Activated naive CD8-positive, alpha-beta T cell treated with anti-CD3 and anti-CD28 coated beads, Interleukin-2, amount 10 ng/mL, durations not matched to agents 7 days and 5 days (primary cell): ENCODE measurements at places on chromosomes 12 and 14.
A peak's percentile ranks its signal among the peaks of the same experiment; 100 is the strongest.

DNA sequence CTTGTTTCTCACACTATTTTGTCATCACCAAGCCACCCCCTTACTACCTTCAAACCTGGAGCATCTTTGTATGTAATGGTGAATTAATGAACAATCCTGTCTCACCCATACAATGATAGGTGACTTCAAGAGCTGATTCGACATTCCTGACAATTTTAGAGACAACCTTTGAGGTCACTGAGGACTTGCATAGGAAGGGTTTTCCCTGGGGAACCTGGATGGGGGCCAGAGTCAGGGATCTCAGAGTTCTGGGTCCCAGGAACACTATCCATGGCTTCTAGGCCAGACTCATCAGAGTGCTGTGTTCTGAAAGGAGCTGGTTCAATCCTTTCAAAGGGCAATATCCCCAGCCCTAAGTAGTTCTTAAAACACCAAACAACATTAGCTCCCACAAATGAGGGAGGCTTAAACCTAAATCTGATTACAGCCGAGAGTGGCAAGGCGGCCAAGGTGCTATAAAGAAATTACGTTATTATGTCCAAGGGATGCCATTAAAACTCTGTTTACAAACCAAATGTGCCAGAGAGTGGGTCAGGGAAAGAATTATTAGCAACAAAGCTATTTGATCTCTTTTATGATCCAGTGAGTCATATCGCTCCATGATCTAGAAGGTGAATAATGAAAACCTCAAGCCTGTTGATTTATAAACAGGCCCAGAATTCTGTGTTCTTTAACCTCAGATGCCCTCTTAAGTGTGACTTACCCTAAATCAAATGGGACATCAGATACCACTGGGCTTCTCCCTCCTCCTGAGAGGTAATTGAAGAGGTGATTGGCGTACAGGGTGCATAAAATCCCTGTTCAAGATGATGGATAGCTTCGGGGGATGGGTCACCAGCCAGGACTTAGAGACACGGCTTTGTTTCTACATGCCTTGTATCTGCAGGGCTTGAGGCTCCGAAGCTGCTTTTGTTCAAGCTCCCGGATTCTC is 230.2 kb upstream of the TBX3 start:
- DNase-seq: no peak

DNA sequence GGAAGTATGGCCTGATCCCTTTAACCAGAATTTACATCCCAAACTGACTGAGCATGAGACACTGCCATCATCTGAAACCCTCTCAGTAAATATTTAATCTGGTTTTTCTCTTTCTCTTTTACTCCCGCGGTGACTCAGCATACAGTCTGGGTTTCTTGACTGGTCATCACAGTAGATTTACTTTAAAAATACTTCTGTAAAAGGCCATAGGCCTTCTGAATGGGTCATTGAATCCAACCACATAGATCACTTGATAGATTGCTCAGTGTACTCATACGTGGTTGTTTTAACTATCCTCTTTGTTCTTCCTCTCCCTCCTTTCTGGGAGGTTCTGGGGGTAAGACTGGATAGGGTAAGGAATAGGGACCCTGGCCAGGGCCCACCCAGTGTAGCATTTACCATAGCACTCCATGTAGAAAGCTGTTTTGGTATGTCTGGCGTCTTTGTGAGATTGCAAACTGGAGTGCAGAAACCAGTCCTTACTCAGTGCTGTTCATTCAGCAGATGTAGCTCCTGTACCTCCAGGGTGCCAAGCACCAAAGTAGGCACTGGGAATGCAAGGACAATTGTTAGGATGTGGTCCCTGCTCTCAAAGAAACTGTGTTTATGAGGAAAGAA is 165.7 kb downstream of the SRGAP1 start:
- DNase-seq: no peak

- no peak for DNase-seq
Measured at GRCh38 chr14:72605096-72605920, 288.6 kb downstream of the DPF3 start.

GRCh38 chr14:33480071-33480886 is 470.6 kb downstream of the EGLN3 start:
- no peak for DNase-seq

DNA sequence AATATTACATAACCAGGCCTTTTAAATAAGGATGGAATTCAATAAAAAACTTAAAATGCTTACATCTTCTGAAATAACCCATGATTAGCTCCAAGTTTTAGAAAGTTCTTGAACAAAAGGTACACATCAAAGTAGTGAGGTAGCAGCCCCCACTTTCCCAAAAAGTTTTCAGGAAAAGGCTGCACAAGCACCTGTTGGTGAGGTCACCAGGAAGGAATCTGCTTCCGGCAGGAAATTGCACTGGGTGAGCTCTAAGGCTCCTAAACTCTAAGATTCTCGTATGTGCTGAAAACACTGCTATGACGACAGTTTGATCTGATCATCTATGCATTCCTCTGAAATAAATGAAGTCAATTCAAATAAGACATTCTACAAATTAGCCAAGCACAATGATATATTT is 34.3 kb upstream of the TTC7B start:
- no peak for DNase-seq

- no peak for DNase-seq
Measured at GRCh38 chr12:39401459-39401858, 41.5 kb downstream of the KIF21A start.

DNA sequence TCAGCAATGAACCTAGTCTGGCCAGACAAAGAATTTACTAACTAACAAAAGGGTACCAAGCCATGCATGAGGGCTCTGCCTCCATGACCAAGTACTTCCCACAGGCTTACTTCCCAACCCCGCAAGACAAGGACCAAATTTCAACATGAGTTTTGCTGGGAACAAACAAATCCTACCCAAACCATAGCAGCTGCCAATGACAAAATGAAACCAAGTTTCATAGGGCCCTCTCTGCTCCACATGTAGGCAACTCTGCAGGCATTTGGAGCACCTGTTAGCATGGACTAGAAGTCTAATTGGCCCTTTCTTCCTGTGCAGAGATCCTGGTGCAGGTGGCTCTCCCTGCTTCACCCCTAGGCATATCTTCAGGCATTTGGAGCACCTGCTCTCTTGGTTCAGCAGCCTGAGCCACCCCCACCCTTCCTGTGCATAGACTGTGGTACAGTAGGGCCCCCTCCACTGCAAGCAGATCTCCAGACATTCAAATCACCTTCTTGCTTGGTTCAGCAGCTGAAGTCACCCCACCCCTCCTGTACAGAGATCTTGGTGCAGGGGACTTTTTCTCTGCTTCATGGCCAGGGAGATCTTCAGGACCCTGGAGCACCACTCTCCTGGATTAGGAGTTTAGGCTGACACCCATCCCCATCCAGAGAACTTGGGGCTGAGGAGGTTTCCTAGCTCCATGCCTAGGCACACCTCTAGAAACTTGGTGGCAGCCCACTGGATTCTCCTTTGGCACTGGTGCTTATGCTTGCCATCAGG is 308.7 kb downstream of the RPAP3 start:
- DNase-seq: peak; percentile 54

GRCh38 chr12:72272091-72272661 is at the start of gene TRHDE:
TSS of gene TRHDE (plus strand) at chr12:72272370. CDS start at chr12:72272644, 274 bp downstream.
- DNase-seq: no peak

- no peak for DNase-seq
Measured at GRCh38 chr14:56185992-56186391, 67.8 kb downstream of the PELI2 start.

GRCh38 chr12:126210448-126210847 is 1145.2 kb downstream of the AACS start:
- no peak for DNase-seq

DNA sequence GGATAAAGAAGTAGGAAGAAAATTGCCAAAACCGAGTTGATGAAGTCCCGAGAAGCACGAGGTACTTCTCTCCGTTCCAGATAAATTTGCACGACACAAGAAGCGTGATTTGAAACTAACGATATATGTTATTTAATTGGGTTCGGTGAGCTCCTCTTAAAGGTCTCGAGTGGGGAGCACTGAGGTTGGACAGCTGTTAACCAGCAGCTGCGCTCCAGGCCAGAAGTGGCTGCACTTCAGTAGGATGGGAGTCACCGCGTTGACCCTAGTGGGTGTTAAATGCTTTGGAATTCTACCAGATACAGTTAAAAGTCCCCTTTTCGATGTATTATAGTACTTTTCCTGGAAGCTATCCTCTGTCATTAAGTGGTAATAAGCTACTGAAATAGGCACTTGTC is 953 bp upstream of the DCAF5 start:
- no peak for DNase-seq

- DNase-seq: no peak
Measured at GRCh38 chr14:47040550-47040949, 389.0 kb upstream of the RPL10L start.
